ENCODE measurements at places on chromosomes 12 and 14.

DNA sequence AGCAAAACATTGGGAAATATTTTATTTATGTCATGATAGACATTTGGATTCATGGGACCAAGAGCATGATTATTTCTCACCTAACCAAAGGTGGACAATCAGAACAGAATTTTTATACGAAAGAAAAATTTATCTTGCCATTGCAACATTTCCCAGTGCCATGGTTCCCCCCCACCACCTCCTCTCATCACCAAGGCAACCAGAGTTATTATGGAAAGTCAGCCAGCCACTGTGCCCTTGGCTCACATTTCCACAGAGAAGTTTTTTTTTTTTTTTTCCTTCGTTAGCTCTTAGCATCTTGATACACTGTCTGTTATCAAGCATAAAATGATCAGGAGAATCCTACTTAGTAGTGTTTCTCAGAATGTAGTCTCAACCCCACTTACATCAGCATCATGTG lies 176.4 kb upstream of the TMTC1 start:
- no peak for DNase-seq

DNA sequence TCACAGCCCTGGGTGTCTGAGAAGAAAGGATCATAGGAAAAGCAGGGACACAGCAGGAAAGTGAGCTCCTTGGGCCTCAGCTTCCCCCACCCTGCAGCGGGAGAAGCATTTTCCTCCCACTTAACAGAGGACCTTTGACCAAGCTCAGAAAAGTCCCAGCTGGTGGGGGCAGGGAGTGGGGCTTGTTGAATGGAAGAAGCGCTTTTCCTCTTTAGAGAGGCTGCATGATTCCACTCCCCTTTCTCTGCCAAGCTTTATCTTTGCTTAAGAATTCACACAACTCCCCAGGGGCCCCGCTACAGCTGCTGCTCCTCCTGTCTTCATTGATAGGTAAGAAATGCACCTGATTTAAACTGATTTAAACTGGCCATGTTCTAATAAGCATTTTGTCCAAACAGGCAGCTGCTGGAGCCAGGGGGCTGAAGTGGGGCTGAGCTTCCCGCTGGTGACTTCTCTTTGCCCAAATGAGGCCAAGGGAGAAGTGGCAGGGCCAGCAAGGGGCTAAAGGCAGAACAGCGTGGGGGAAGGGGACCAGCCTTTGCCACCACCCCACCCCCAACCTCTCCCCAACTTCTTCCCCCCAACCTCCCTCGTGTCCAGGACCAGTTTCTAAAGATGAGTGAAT lies 1.7 kb upstream of the PAPLN start:
- DNase-seq, result no peak

DNA sequence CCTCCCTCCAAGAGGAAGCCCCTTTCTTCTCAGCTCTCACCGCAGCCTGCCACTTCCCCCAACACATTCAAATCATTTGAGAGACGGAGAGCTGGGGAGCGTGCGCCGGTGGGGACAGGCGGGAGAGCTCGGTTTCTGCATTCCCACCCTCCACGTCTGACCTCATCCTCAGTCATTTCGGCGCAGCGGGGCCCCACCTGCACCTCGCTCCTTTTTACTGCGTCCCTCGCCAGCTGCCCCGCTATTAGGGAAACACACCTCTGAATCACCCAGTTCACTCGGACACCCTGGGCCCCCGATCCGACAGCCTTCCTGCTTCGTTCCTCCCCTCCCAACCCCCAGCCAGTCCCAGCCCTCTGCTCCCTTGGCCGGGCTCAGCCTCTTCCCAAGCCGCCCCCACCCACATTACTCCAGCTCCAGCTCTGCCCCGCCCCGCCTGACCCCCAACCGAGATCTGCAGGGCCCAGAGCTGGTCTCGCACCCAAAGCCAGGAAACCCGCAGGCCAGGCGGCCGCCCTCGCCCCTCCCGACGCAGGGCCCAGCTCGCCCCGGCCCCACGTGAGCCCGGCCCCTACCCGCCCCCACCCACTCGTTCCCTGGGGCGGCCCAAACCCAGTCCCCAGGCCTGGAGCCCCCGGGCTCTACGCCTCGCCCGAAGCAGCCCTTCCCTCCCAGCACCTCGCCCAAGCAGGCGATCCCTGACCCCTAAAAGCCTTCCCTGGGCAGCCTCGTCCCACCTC lies 783 bp downstream of the CORO1C start:
- no peak for DNase-seq

GRCh38 chr12:112479413-112479812 lies 60.7 kb downstream of the PTPN11 start:
- no peak for DNase-seq

GRCh38 chr12:8156416-8156815 lies 399 bp upstream of the ZNF705A start:
- no peak for DNase-seq

DNA sequence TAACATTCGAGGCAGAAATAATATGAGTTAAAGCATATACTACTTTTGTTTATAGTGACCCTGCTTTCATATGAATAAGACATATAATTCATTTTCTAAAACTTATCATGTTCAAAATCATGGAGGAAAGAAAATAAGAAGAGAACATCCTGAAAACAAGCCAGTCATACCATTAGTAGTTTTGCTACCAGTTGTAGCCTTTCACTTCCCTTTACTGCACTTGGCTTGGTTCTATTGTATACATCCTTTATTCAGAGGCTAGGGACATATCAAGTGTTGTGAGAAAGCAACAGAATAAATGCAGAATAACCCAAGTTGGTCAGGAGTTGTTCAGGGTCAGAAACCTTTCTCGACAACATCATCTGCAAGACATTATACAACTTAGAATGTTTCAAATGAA lies 598.7 kb downstream of the SOX5 start:
- DNase-seq, result no peak

- no peak for DNase-seq
Observed at GRCh38 chr12:6469609-6470374, 685 bp downstream of the VAMP1 start.

DNA sequence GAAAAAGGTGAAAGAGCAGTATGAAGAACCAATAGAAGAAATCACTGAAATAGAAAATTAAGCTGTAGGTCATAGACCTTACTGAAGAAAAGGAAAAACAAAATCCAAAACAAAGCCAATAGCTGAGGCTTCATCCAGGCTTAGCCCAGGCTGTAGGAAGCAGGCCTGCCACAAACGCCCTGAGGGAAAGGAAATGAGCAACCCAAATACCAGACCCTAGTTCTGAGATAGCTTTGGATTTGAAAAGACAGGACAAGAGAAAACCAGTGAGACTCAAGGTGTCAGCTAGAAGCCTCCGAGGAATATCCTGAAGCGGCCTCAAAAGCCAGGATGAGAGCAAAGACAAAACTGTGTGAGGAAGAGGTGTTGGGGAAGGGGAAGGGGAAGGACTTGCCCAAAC lies 79.2 kb downstream of the FERMT2 start:
- DNase-seq, result no peak

- DNase-seq, result no peak
Observed at GRCh38 chr14:104599446-104599845, 5.1 kb downstream of the TMEM179 start.

GRCh38 chr12:83866477-83866876 lies 1046.1 kb downstream of the SLC6A15 start:
- DNase-seq, result no peak

DNA sequence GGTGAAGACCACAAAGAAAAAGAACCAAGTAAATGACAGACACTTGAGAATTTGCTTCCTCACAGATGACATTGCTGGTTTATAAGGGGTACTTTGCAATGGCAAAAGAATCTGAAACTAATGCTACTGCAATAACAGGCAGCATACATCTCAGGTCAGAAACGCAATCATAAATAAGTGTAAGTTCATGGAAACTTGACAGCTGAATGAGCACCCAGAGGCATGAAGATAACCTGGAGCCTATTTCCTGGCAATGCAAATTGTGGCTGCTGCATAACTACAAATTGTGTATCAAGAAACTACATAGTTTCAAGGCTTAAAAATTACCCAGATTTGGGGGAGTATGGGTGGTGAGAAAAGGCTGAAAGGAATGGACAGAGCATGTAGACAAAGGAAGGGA lies 8.5 kb upstream of the MYO1A start:
- DNase-seq, result no peak

GRCh38 chr12:1132311-1132710 lies 141.3 kb downstream of the ERC1 start:
- DNase-seq, result no peak

GRCh38 chr12:53299101-53299453 lies 418 bp upstream of the MYG1 start:
- DNase-seq, result no peak

- no peak for DNase-seq
Observed at GRCh38 chr12:120642826-120643225, 2.4 kb downstream of the CABP1 start.

GRCh38 chr14:58298477-58299400 lies at the start of gene ARID4A:
ARID4A (plus strand) TSS chr14:58298555; CDS start chr14:58299855, 1,300 bp downstream.
- no peak for DNase-seq

- no peak for DNase-seq
Observed at GRCh38 chr14:61033855-61034254, 52.8 kb downstream of the SLC38A6 start.

GRCh38 chr12:64813723-64814122 lies 10.7 kb upstream of the TBC1D30 start:
- no peak for DNase-seq

- no peak for DNase-seq
Observed at GRCh38 chr14:66453469-66453868, 32.7 kb upstream of the CCDC196 start.

DNA sequence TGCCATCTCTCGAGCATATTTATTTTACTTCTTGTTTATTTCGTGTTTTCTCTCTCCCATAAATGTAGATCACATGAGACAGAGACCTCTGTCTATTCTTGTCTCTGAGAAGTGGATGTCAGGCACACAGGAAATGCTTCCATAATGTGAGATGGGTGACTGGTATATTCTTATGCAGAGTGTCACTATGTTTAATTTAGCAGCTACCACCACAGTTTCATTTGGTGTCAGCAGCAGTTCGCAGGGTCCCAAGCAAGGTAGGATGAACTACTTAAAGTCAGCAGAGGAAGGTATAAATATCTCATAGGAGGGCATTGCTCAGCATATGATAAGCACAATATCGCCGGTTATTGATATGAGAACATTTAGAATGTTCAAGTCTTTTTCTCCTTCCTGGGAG lies 180.9 kb upstream of the CNTN1 start:
- DNase-seq, result no peak

DNA sequence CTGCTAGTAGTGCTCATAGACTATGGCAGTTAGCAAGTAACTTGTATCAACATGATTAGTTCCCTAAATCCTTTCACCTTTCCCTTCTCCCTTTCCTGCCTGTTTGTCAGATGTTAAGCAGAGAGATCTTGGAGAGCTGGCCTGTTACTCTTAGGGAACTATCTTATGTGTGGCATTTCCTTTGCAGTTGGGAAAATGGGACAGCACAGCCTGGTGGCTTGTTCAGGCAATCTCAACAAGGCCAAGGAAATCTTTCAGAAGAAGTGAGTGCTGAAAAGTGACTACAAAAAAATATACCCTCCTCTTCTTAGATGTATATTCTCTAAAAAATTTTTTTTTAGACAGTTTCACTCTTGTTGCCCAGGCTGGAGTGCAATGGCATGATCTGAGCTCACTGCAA lies 7.4 kb downstream of the PARP2 start:
- DNase-seq, result no peak

DNA sequence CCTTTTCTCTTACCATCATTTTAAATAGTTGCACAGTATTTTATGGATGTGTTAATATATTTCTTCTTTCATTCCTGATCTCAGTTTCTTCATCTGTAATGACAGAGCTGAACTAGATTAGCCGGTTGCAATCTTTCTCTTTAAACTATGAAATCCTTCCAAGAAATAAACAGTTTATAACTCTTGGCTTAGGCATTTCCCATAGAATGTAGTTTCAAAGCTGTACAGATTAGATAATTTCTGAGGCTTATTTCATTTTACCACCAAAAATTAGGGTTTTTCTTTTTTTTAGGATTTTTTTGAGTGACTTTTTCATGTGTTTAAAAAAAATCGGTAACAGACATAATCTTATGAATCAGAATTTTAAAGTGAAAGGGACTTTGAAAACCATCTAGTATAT lies 144.0 kb downstream of the RAD51B start:
- no peak for DNase-seq

DNA sequence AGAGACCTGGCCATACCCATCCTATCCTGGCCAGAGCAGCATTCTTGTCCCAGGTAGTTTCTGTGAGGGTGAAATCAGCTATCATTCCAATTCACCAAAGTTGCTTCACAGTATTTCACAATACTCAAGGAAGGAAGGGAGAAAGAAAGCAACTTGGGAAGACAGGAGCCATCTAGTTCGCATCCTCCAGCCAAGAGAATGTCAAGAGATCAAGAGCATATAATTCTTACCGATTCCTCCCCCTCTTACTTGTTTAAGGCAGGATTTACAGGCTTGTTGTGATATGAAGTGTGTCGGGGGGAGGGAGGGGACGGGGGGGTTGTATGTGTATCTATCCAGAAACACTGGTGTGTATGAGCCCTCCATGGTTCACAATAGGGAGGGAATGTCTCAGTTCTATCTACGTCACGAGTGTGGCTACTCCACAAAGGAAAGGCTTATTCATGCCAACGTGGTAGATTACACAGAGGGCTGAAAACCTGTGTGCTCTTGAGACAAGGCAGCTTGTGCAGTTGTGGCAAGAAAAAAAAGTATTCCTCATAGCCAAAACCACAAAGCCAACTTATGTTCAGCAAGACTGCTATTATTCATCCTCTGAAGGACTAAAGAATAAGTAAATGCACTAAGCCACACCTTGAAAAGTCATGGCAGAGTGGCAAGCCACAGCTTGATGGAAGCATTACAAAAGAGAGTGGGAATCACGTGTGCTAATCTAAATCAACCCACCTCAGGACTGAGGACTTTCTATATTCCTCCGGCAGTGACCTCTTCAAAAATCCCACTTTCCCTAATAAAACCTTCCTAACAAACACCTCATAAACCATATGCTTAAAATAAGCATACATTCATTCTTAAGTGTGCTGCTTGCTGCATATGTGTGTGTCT lies 35.0 kb downstream of the CORO1C start:
- no peak for DNase-seq

- no peak for DNase-seq
Observed at GRCh38 chr14:57345106-57345505, 45.3 kb upstream of the NAA30 start.

DNA sequence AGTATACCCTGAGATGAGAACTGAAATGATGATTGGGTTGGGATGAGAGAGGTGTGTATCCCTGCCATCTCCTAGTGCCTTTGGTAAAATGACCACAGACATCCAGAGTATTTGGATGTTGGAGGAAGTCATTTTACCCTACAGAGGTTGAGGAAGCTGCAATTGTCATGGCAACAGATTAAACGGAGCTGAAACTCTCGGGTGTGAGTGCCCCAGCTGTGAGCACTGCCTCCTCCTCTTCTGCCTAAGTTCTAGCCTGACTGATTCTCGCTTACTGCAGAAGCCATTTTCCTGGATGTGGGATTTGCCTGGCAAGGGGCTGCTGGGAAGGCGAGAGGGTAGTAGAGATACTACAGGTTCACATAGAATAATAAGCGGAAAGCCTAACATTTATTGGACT lies 10.3 kb upstream of the PPP4R4 start:
- no peak for DNase-seq

GRCh38 chr12:67442347-67442841 lies 173.2 kb downstream of the CAND1 start:
- no peak for DNase-seq

- no peak for DNase-seq
Observed at GRCh38 chr12:89893972-89894706, 185.5 kb upstream of the ATP2B1 start.
